Stimulated activated CD8-positive, alpha-beta memory T cell treated with anti-CD3 and anti-CD28 coated beads, Interleukin-7, amount 100 ng/mL, for 1 hour (primary cell): ENCODE measurements at places on chromosomes 1 and 21.

DNA sequence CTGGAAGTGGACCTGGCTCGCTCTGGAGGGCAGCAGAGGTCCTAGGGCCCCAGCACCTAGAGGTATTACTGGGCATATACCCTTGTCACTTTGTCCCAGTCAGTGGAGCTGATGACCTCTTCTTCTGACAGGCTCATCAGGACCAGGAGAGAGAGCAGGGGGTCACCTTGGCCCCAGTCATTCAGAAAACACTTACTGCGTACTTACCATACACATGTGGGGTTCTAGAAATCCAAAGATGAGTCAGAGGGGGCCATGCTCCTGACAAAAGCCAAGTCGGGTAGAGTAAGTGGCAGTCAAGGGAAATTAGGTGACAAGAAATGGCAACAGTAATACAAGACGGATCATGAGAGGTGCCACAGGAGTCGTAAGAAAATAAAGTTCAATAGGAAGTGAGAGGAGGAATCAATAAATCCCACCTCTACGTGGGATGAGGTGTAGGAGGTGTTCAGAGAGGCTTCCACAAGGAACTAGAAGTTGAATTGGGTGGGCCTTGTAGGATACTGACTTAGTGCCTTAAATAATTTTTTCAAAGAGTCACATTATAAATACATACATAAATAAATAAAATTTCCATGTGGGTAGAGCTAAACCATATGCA, 6.8 kb downstream of the KCNC4 start:
- no peak for DNase-seq

DNA sequence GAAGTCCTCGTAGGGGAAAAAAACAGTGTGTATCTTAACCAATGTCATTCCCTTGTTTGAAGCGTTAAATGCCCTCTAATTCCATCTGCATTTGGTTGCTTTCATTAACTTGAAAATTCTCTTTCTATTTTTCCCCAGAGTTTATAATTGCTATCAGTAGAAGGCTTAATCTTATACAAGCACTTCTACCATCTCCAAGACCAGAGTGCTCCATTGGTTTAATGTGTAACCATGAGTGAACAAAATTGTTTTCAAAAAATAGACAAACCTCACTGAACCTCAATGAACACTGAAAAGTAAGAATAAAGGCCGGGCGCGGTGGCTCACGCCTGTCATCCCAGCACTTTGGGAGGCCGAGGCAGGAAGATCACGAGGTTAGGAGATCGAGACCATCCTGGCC, 141.3 kb downstream of the RGS7 start:
- no peak for DNase-seq

- no peak for DNase-seq
Measured at GRCh38 chr1:219582296-219582695, 30.6 kb downstream of the ZC3H11B start.

DNA sequence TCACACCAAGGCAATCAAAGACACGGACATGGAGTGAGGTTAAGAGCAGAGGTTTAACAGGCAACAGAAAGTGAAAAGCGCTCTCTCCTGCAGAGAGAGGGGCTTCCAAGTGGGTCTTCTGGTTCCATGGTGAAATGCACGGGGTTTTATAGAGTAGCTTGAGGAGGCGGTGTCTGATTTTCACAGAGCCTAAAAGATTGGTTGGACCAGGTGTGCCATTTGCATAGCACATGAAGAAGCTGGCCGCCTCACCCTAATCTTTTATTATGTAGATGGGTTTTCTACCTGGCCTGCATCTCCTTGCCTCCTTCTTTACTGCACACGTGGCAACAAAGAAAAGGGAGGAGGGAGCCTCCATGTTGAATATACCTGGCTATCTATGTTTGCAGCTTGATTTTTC, 197.3 kb downstream of the RYR2 start:
- no peak for DNase-seq

- no peak for DNase-seq
Measured at GRCh38 chr1:203478231-203478630, 2.6 kb downstream of the PRELP start.

DNA sequence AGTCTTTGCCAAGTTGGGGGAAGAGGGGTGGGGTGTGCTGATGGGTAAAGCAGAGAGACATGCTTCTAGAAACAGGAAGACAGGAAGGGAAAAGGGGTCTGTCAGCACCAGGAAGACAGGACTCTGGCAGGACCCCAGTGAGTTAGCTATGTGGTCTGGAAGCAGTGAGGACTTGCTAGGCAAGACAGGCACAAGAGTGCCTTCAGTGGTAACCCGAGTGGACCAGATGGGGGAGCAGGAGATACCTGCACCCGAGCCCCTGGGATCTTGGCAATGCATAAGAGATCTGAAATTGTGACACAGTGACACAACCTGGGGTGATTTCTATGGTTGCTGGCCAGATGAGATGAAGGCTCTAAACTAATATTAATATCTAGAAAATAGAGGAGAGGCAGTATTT, 7.0 kb downstream of the TLR5 start:
- no peak for DNase-seq

DNA sequence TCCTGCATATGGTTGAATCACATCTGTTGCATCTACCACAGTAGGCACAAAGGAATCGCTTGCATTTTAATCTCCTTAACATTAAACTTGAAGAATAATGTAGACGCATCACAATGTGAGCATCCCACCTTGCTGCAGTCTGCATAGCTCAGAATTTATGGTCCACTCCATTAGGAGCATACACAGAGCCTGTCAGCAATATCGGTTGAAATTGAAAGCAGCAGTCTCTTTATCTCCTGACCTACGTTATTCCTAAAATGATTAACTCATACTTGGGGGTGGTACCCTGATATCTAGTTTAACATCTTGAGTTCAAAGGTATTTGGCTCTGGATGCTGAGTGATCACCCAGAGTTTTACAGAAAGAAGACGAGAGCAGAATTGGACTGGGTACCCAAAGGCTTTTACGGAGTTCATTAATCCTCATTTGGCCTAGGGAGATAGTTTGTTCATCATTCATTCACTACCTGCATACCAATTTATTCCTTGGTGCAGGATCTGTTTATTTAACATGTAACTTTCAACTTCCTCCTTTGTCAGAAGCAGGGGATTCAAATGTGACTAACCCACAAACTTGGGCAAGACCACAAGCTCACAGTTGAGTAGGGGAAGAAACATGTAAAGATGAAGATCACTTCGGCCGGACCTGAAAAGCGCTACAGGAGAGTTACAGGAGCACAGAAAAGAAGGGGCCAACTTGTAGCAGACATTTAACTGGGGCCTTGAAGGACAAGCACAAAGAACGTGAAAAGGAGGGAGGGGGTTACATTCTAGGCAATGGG, 187.9 kb downstream of the DAB1 start:
- no peak for DNase-seq

DNA sequence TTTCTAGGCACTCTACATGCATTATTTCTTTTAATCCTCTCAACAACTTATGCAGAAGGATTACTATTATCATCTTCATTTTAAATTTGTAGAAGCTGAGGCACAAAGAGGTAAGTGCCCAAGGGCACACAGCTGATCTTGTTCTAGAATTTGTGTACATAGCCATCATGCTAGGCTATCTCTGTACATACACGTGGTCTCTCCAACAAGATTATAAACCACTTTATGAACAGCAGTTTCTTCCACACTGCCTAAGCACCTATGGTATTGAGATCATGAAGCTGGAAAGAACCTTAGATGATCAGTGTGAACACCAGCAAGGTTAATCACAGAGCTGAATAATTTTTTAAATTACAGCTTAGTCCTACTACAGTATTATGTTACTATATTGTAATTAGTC, 28.9 kb downstream of the UCHL5 start:
- no peak for DNase-seq

- no peak for DNase-seq
Measured at GRCh38 chr1:119136401-119136800, 4.1 kb downstream of the WARS2 start.

GRCh38 chr21:34865400-34866241, 183.5 kb downstream of the RUNX1 start:
- DNase-seq, result no peak

DNA sequence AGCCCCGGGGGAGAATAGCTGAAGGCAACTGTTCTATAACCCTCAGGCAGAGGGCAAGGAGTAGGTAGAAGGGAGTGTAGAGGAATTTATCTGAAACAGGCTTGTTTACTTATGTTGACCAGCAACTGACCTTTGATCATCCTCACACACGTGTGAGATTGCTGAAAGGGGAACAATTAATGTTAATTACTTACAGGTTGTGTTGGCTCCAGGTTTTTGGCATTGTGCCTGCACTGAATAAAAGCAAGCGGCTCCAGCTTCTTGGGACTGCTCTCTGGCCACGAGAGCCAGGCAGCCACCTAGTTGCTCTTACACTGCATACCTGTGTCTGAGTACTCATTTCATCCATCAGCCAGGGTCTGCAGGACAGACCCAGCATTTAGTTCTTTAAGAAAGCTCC, 41.3 kb upstream of the ARHGEF10L start:
- DNase-seq, result no peak

DNA sequence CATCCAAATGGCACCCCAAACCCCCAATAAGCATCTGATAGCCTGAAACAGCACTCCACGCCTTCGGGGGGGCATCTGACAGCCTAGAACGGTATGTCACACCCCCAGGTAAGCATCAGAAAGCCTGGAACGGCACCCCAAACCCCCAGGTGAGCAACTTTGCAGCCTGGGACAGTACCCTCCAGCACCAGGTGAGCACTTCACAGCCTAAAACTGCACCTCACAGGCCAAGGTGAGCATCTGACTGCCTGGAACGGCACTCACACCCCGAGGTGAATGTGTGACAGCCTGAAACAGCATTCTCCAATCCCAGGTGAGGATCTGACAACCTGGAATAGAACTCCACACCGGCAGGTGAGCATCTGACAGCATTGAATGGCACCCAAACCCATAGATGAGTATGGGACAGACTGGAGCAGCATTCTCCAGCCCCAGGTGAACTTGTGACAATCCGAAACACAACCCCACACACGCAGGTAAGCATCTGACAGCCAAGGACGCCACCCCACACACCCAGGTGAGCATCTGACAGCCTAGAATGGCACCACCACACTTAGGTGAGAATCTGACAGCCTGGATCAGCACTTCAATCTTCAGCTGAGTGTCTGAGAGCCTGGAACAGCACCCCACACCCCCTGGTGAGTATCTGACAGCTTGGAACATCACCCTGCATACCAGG, 18.3 kb upstream of the MMEL1 start:
- DNase-seq, result no peak

DNA sequence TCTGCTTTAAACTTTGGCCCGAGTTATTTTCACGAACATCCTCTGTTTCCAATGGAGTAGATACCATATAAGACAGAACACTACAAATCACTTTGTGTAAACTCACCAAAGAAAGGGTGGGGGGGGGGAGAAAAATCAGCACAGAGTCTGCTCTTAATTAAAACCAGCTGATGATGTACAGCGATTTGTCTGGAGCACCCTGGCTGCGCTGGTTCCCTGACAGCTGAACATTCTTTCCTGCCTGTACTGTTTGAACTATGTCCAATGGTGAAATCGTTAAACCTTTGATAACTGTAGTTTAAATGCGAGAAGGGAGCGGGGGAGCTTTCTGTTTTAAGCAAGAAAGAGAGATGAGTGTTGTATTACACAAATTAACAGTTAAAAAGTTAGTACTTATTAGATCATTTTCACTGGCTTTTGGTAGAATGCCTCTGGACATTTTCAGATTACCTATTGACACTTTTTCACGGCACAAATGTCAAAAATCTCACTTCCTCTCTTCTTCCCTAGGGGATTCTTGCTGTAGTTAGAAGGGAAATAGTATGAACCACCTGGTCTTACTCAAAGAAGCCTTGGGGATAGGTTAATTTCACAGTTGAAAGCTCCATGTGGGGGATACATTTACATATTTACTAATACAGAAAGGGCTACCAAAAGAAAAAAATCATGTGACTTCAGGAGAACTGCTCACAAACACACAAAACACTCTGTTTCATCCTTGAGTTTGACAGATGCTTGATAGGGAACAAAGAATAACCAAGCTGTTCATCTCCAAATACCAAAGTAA, 140.2 kb upstream of the RUNX1 start:
- no peak for DNase-seq

DNA sequence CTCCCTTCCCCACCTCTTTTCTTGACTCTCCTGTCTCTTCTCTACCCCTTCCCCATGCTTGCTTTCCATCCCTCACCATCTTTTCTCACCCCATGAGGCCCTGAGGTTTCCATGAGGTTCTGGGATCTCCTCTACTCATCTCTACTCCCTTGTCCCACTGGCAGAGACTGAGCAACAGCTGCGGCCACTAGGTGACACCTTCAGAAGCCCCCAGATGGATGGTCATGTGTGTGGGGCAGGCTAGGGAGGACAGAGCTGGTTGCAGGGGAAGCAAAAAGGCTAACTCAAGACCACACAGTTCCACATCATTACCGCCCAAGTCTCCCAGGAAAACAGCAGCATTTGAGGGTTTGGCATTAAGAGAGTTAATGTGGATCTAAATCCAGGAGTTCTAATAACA, 45.0 kb downstream of the LRRN2 start:
- DNase-seq, result no peak

DNA sequence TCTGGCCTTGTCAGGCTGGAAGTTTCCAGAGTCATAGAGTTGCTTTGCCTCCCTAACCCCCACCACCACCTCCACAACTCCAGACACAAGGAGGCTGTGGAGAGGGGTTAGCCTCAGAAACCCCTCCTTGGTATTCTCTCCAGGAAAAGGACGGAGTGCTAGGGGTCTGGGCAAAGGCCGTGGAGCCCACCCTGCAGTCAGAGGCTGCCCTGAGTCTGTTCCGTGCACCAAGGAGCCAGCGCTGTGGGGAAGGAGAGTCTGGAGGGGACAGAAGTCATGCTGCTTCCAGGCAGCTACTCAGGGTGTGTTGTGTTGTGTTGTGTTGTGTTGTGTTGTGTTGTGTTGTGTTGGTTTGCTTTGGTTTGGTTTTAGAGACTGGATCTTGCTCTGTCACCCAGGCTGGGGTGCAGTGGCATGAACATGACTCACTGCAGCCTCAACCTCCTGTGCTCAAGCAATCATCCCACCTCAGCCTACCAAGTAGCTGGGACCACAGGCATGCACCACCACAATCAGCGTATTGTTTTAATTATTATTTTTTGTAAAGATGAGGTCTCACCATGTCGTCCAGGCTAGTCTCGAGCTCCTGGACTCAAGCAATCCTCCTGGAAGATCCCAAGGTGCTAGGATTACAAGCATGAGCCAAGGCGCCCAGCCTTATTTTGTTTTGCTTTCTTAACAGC, 122.2 kb upstream of the TMEM51 start:
- no peak for DNase-seq

GRCh38 chr1:229907884-229908638, 159.0 kb upstream of the GALNT2 start:
- no peak for DNase-seq

GRCh38 chr1:115069659-115070308, 19.5 kb downstream of the TSPAN2 start:
- no peak for DNase-seq

DNA sequence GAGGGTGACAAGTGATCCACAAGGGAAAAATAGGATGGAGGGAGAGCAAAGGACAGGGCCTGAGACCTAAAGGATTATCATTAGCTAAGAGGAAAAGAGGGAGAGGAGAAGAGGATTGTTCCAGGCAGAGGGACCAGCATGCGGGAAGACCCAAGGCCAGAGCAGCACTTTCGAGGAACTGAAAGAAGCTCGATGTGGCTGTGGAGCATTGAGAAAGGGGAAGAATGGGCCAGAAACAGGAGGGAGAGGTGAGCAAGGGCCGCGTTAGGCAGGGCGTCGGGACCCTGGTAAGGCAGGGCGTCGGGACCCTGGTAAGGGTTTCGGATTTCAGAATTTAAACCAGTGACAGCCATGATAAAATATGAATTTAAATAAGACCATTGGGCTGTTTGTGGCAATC, 22.8 kb upstream of the CSF1 start:
- DNase-seq, result no peak
